NCI-H1694 treated with DMSO at 0.1 percent for 48 hours (cell line): ENCODE measurements at places on chromosomes 3 and 15.
A peak's percentile ranks its signal among the peaks of the same experiment; 100 is the strongest.

DNA sequence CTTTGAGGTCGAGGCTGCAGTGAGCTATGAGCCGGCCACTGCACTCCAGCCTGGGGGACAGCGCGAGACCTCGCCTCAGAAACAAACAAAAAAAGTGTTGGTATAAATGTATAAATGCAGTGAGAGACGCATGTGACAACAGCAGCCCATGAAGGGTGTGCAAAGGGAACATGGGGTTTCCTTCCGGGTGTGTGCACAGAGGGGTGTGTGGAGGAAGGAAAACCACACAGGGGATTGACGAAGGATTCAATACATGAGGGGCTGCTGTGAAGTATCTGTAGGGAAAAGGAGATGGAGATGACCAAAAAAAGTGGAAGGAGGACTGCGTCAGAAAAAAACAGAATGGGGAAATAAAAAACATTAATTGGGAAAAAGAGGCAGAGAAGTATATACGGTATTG lies 1.1 kb downstream of the MTFMT start:
- DNase-seq = no peak

DNA sequence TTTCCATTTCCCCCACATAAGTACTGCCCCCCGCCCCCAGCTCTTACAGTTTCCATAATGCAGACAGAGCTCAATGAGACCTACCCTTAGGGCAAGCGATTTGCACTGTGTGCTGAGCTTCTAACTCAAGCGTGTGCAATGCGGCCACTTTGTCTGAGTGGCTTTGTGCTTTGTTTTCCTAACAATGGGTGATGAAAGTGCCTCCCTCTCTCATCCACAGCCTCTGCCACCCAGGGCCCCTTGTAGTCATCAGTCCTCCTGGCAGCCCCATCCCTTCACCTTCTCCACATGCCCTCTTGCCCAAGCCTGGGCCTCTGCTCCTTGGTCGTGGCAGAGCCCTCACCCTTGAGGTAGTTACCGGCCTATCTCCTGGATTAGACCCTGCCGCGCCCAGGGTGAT lies 17.2 kb downstream of the DAPK2 start:
- no peak for DNase-seq

GRCh38 chr3:99532246-99532645 lies 106.1 kb upstream of the COL8A1 start:
- peak; percentile 12 for DNase-seq

DNA sequence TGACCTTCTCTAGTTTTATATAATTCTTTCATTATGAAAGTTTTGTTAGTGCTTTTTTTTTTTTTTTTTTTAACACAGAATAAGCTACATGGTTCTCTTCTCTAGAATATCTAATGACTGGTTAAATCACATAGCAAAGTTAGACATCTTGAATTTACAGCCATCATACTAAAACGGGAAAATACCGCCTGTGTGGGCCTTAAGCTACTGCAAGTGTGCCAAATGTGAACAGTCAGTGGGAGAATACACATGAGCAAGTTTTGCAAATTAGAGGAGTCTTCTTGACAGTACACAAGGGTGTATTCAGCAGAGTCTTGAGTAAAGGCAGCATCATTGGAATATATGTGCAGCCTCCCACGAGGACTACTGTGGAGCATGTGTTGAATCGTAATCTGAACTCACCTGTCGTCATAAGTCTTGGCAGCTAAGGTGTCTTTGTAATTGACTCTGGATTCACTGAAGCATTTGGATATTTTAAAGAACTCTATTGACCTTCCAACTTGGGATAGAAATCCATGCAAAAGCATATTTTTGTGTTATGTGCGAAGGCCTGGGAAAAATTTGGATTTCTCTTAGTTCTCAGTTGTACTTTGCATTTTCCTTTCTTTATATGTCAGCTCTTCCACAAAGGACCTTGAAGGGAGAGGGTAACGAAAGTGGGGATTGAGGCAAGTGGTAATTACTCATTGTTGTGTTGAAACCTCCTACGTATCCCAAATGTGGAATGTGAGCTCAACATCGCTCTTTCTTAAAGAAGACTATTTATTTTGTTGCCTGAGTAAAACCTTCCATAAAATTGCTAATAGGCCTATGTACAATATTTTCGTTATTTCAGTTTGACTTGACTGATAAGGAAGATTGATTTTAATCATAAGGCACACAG lies 117.4 kb downstream of the ATG7 start:
- DNase-seq = no peak

DNA sequence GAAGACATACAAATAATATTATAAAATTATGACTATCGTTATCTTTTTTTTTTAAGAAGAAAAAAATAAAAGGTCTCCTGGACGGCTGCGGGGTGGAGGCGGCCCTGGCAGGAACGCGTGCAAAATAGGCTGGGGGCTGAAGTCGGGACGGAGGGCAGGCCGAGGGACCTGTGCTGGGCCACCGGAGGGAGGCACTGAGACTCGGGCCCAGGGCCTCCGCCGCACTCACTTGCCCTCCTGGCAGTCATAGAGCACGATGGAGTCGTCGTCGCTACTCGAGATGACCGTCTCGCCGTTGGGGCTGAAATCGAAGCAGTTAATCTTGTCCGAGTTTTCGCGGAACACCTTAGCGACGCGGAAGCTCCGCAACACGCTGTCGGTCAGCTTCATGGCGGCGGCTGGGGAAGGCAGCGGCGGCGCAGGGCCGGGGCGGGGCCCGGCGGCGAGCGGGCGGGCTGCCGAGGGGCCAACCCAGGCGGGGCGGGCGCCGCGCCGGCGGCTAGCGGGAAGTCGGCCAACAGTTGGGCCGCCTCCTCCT lies 408 bp downstream of the WDR82 start:
- no peak for DNase-seq

DNA sequence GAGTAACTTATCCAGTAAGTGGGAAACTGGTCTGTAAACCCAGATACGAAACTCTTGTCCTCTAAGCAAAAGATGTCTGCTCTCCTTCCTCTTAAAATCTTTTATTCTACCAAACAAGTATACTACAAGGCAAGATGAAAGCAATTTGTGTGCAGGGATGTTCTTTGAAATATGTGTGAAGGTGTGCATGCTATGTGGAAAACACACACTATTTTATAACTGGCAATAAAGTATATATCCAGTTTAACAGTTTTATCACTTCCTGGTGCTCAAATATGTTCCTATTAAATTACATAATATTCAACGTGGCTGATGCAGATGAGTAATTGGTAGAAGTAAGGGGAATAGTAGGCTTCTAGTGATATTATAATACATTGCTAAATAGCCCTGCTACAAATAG lies 566.5 kb downstream of the ROBO2 start:
- DNase-seq = no peak

DNA sequence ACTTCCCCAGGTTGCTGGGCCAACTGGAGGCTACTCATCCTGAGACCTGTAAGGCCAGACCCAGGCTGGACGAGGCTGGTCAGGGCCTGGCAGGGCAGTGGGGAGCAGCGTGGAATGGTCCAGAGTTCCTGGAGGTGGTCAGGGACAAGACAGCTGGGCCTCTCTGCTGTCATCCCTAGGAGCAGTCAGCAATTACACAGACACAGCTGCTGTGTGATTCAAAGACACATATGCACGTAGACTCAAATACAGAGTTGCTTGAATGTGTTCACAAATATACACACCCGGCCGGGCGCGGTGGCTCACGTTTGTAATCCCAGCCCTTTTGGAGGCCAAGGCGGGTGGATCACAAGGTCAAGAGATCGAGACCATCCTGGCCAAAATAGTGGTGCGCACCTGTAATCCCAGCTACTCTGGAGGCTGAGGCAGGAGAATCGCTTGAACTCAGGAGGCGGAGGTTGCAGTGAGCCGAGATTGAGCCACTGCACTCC lies 1.5 kb upstream of the CD276 start:
- no peak for DNase-seq

- DNase-seq = no peak
Measured at GRCh38 chr3:64928683-64929082, 240.9 kb upstream of the ADAMTS9 start.

DNA sequence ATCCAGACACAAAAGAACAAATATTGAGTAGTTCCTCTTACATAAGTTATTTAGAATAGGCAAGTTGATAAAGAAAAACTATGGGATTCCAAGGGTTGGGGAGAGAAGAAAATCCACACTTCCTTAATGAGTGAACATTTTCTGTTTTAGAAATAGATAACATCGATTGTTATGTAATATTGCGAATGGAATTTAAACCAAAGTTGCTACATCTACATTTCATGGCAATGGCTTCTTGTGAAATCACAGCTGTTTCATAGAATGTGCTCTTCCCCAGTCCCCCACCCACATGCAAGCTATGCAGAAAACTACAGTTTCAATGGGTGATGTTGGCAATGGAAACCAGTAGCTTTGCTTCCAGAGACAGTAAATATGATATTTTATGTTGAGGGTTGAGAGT lies 1639.5 kb downstream of the SI start:
- no peak for DNase-seq

- no peak for DNase-seq
Measured at GRCh38 chr3:69504232-69504631, 118.3 kb upstream of the FRMD4B start.

DNA sequence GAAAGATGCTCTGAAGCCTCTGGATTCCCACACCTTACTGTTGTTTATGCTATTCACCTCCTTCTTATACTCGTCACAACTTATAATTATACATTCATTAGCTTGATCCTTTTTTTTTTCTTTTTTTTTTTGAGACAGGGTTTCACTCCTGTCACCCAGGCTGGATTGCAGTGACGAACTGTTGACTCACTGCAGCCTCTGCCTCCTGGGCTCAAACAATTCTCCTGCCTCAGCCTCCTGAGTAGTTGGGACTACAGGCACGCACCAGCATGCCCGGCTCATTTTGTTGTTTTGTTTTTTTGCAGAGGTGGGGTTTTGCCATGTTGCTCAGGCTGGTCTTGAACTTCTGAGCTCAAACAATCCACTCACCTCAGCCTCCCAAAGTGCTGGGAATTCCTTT lies 143.6 kb downstream of the PLCL2 start:
- no peak for DNase-seq

DNA sequence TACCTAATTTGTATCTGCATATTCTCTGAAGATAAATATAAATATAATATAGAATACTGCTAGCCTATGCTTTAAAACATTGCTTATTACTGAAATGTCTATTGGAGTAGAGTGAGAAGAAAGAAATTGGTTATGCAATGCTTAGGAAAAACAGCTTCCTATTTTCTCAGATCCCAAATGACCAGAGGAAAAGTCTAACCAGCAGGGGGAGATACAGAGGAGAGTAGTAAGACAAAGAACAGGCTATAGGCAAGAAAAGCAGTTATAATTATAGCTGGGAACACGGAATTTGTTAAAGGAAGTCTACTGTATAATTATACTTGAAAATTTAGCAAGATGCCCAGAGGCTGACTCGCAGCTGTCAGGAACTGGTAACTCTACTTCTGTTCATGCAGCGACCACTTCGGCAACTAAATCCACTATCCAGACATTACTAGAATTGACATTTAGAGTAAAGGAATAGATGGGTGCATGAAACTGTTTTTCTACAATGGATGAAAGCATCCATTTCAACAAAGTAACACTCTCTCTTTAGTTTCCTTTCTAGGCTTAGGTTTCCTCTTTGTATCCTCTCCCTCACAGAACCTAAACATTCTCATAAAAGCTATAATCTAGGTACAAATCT lies 97.2 kb downstream of the TBC1D5 start:
- DNase-seq = peak; percentile 29

DNA sequence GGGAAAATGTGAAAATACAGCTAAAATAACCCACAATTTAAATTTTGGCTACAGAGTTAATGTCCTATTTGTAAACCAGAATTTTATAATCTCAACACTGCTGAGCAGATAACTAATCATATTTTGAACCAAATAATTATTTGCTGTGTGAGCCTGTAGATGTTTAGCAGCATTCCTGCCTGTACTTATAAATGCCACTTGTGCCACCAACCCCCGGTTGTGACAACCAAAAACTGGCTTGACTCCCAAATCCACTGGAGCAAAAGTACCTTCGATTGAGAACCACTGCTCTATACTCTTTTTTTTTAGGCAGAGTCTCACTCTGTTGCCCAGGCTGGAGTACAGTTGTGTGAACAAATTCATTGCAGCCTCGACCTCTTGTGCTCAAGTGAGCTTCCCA lies 78.5 kb downstream of the CNTN6 start:
- DNase-seq = no peak

- no peak for DNase-seq
Measured at GRCh38 chr15:49982584-49982983, 136.4 kb downstream of the ATP8B4 start.

DNA sequence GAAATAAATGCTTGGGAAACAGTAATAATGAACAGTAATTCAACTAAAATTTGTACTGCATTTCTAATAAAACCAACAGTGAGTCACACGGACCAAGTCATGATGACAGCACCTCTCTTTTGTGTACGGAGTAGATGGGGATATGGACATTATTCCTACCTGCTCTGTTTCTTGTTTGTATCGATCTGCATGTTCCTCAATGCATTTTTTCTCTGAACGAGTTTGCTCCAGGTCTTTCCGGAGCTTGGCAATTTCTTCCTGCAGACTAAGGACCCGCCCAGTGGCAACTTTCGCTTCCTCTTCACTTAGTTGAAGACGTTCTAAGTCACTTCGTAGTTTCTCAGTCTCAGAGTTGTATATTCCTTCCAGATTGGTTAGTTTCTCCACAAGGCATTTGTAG lies 74.4 kb upstream of the MYO5C start:
- no peak for DNase-seq

DNA sequence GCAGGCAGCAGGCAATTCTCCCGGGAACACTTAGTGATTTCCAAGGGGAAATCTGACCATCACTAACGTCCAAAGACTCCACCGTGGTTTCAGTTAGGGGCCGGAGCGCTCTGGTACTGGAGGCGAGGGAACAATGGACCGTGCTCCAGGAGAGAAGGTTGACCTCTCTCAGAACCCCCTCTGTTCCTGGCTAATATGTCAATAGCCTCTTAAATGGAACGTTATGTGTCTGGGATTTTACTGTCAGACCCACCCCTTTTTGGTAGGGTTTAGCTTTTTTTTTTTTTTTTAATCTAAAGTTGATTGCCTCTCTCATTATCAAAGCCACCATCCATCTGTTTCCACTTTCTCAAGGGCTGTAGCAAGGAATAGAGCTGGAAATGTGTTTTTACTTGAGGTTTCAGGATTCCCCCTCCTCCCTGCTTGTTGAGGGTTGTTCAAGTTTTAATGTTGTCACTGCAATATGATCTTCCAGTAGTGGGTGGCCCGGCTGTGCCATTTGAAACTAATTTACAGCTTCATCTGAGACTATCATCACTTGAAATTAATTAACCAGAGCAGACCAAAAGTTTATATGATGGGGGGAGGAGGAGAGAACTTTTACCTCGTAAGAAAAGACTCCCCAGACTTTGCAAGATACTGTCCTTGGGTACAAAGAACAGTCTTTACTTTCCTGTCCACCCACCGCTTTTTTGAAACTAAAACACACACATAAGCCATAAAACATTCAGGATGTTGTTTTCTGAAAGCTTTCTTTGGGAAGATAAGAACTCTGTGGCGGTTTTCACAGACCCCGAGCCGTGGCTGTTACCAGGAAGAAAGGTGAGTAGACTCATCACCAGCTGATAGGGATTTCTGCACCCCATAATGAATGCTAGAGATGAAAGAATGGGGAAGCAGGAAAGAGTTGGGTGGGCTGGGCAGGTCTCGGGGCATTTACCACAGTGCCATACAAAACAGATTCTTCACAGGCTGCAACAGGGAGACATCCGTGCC lies 187.8 kb downstream of the UACA start:
- DNase-seq = no peak

GRCh38 chr3:74067296-74067695 lies 442.6 kb upstream of the PDZRN3 start:
- no peak for DNase-seq
